ENCODE measurements at places on chromosomes 7 and 10. TPM values are rescaled to one million over a fixed set of nuclear protein-coding genes. Genes with fewer than 3 reads are reported as not detected.

OPN4 gene
- not detected for total RNA-seq

IQUB gene
- total RNA-seq, result 0.05 TPM

PKD1L1 gene
- total RNA-seq, result not detected

ANXA8L1 gene
- total RNA-seq, result not detected

CABCOCO1 gene
- total RNA-seq, result not detected

NPC1L1 gene
- 0.13 TPM for total RNA-seq

HPSE2 gene
- 0.08 TPM for total RNA-seq

INHBA gene
- total RNA-seq, result not detected

CLDN3 gene
- total RNA-seq, result 446 TPM

ANKRD61 gene
- total RNA-seq, result not detected

SPOCK2 gene
- 0.34 TPM for total RNA-seq

ITGB1 gene
- 195 TPM for total RNA-seq

PIK3CG gene
- 2.9 TPM for total RNA-seq

AIFM2 gene
- 21.6 TPM for total RNA-seq

GFRA1 gene
- total RNA-seq, result not detected

LRRD1 gene
- not detected for total RNA-seq

ATG9B gene
- total RNA-seq, result 1.0 TPM

GLRX3 gene
- total RNA-seq, result 77.0 TPM

PIP gene
- not detected for total RNA-seq

RADIL gene
- not detected for total RNA-seq

GDF2 gene
- total RNA-seq, result not detected

LIPF gene
- not detected for total RNA-seq

RAMP3 gene
- not detected for total RNA-seq

STAG3 gene
- total RNA-seq, result 0.05 TPM

CNPY1 gene
- total RNA-seq, result not detected

ARHGEF35 gene
- total RNA-seq, result 12.7 TPM

CRPPA gene
- total RNA-seq, result 2.5 TPM

OR2A42 gene
- total RNA-seq, result not detected

DNAH11 gene
- not detected for total RNA-seq

CDK14 gene
- total RNA-seq, result 0.61 TPM

ZNF277 gene
- 7.9 TPM for total RNA-seq

FUOM gene
- total RNA-seq, result 60.8 TPM

RASA4B gene
- 13.9 TPM for total RNA-seq

MSS51 gene
- 0.64 TPM for total RNA-seq

FAM180A gene
- not detected for total RNA-seq

KEL gene
- 0.13 TPM for total RNA-seq

SUN3 gene
- not detected for total RNA-seq

ZNF107 gene
- total RNA-seq, result 1.4 TPM

PDZD7 gene
- total RNA-seq, result 7.4 TPM

GALNT17 gene
- not detected for total RNA-seq

TRIM50 gene
- total RNA-seq, result not detected

MINDY4 gene
- 3.5 TPM for total RNA-seq

NOS3 gene
- total RNA-seq, result 13.0 TPM

SYPL1 gene
- 33.1 TPM for total RNA-seq

SLC39A12 gene
- total RNA-seq, result not detected
